Activated T-cell treated with anti-CD3 and anti-CD28 coated beads, Interleukin-2, amount 50 U/mL, for 4 hours (primary cell): ENCODE measurements at places on chromosomes 11 and 22.

GRCh38 chr11:6022956-6023355, 7.6 kb downstream of the OR56A1 start:
- DNase-seq = no peak

- DNase-seq = no peak
Observed at GRCh38 chr22:19760058-19760950, at the start of gene TBX1. TSS of gene TBX1 (plus strand) at chr22:19760778. CDS start at chr22:19760844, 66 bp downstream.

GRCh38 chr11:104846216-104846615, 52.0 kb downstream of the CASP12 start:
- DNase-seq = no peak

- no peak for DNase-seq
Observed at GRCh38 chr11:74646954-74647353, 54.6 kb downstream of the POLD3 start.

DNA sequence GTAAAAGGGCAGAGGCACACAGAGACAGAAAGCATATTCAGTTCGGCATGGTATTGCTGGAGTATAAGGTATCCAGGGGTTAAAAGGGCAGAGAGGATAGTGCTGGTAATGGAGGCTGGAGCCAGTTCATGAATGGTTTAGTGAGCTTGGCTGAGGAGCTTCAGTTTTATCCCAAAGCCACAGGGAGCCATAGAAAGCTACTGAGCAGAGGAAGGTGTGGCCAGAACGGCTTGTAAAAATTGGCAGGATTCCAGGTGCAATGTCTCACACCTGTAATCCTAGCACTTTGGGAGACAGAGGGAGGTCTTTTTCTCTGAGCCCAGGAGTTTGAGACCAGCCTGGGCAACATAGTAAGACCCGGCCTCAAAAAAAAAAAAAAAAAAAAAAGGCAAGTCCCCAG, 186.1 kb downstream of the MYO18B start:
- no peak for DNase-seq

GRCh38 chr22:39350757-39351688, 1.2 kb downstream of the SYNGR1 start:
- DNase-seq = no peak

GRCh38 chr11:11786771-11787170, 55.0 kb upstream of the USP47 start:
- no peak for DNase-seq

DNA sequence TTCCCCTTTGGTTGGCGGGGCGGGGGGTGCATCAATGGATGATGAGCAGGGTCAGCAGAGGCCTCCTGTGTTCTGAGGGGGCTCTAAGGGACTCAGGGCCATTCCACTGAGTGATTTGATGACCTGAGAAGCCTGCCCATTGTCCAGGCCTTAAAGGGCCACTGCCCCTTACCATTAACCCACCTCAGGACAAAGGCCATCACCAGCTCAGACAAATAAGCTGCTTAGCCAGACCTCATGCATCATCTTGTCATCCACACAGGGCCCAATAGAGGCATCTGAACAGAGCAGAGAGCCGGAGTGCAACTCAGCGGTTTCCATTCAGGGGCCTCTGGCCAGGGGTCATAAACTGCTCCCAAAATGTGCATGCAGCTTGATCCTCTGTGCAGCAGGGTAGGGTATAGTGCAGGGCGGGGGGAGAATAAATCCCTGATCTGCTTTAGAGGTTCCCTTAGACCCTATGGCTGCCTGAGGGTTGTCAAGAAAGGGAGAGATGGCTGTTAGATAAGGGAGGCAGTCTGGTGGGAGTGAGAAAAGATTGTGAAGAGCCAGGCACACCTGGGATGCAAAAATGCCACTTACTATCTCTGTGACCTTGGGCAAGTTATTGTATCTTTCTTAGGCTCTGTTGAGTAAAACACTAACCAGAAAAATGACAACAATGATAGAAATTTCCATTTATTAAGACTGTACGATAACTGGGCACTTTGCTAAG, 375.5 kb upstream of the NARS2 start:
- no peak for DNase-seq

DNA sequence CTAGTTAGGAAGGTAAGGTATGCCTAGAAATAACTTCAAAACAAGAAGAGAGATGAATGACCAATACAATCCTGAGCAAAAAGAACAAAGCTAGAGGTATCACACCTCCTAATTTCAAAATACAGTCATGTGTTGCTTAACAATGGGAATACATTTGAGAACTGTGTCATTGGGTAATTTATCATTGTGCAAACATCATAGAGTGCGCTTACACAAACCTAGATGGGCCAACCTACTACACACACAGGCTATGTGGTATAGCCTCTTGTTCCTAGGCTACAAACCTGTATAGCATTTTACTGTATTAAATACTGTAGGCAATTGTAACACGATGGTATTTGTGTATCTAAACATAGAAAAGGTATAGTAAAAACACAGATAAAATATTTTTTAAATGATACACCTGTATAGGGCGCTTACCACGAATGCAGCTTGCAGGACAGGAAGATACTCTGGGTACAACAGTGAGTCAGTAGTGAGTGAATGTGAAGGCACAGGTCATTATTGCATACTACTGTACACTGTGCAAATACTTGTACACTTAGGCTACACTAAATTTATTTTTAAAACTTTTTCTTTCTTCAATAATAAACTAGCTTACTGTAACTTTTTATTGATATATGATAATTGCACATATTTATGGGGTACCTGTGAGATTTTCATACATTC, 48.2 kb downstream of the STK33 start:
- no peak for DNase-seq

DNA sequence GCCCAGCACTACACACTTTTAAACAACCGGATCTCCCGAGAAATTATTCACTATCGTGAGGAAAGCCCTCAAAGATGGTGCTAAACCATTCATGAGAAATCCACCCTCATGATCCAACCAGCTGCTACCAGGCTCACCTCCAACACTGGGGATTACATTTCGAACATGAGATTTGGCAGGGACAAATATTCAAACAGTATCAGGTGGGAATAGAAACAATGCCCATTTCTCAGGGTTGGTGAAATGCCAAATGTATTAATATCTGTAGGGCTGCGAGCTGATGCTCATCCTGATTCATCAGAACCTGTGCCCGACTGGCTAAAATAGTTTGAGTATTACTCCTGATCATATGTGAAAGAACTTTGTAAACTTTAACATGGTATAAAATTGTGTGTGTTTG, 15.8 kb upstream of the PTPRJ start:
- no peak for DNase-seq

GRCh38 chr11:64865286-64866172, 12.9 kb downstream of the EHD1 start:
- peak; percentile 37 for DNase-seq

- no peak for DNase-seq
Observed at GRCh38 chr11:9053316-9054035, 37.9 kb downstream of the SCUBE2 start.

DNA sequence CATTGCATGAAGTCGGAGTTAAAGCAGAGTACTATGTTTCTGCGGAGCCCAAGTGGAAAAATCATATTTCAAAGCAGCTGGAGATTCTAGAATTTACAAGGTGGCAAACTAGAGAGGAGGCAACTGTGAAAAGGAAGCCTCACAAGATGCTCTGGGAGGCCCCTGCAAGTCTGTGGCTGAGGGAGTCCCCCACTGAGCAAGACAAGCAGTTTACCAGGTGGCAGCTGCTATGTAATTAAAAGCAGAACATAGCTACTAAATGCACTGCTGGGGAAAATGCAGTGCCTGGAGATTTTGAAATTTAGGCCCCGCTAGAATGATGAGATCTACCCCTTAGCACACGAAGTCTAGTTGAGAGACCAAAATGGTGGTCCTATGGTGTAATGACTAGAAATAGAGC, 728.0 kb downstream of the OPCML start:
- no peak for DNase-seq

DNA sequence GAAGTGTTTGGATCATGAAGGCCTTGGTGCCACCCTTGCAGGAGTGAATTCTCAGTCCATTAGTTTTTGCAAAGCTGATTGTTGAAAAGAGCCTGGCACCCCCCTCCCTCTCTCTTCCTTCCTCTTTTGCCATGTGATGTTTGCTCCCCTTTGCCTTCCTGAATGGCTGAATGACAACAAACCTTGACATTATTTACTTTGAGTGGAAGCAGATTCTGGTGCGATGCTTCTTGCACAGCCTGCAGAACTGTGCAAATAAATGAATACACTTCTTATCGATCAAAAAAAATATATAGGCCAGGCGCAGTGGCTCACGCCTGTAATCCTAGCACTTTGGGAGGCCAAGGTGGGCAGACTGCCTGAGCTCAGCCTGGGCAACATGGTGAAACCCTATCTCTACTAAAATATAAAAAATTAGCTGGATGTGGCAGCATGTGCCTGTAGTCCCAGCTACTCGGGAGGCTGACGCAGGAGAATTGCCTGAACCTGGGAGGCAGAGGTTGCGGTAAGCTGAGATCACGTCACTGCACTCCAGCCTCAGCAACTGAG, 2.0 kb upstream of the NARS2 start:
- DNase-seq = no peak

DNA sequence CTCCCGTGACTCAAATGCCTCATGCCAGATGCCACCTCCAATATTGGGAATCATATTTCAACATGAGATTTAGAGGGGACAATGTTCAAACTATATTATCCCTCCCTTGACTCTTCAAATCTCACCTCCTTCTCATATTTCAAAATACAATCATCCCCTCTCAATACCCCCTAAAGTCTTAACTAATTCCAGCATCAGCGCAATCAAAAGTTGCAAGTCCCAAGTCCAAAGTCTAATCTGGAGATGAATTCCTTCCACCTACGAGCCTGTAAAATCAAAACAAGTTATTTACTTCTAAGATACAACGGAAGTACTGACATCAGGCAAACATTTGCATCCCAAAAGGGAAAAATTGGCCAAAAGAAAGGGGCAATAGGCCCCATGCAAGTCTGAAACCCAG, 67.2 kb upstream of the SC5D start:
- no peak for DNase-seq

- DNase-seq = no peak
Observed at GRCh38 chr11:94786264-94787126, 18.3 kb downstream of the AMOTL1 start.

GRCh38 chr22:19867617-19868016, 12.9 kb upstream of the GNB1L start:
- no peak for DNase-seq

- no peak for DNase-seq
Observed at GRCh38 chr11:109996060-109996459, 97.1 kb upstream of the ZC3H12C start.

DNA sequence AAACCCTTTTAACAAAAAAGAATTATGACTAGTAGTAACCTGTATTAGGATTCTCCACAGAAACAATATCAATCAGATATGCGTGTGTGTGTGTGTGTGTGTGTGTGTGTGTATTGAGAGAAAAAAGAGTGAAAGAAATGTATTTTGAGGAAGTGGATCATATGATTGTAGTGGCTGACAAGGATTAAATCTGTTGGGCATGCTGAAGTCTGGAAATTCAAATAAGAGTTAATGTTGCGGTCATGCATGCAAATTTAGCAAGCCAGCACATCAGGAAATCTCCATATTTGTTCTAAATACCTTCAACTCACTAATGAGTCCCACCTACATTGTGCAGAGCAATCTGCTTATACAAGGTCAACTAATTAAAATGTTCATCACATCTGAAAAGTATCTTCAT, 46.8 kb upstream of the IGLL5 start:
- no peak for DNase-seq

GRCh38 chr22:30332994-30333706, 6.4 kb upstream of the TBC1D10A start:
- no peak for DNase-seq

- no peak for DNase-seq
Observed at GRCh38 chr22:35220221-35220620, 37.1 kb upstream of the HMGXB4 start.

DNA sequence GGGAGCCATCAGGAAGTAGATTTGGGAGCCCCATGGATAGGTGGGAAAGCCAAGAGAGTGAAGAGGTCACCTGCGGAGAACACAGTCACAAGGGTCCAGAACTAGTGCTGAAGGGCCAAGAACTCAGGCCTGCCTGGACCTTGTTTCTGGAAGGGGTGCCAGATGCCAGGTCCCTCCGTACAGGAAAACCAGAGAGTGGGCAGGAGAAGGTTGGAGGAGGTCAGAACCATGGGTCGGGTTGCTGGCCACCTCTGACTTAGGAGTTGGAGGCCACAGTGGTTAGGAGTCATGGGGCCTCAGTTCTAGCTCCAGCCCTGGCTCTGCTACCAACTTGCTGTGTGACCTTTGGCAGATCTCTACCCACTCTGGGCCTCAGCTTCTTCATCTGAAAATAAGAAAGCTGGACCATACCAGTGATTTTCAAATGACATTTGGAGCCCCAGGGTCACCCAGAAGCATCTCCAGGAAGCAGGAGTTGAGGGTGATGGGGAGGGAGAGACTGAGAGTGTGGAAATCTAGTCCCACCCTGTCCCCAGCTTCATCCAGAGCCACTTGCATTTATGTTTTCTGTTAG, 20.8 kb upstream of the TUB start:
- DNase-seq = no peak

DNA sequence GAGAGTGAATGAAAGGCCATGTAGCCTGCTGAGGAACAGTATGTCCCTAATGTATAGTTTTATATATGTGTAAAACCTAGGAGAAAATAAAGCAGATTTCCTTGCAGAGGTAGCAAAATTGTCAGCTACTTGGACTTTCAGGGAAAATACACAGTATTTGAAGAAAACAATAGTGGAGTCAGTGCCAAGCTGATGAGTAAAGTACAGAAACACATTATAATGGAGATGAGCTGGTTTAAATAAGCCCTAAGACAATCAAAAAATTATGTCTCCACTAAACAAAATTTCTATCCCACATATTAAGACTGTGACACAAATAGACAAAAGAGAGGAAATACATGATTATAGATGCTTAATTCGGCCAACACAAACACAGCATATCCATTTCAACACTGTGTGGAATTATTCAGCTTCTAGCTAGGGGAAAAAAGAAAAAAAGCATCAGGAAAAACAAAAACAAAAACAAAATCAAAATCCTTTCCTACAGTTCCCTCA, 75.9 kb downstream of the MAML2 start:
- DNase-seq = no peak

- DNase-seq = no peak
Observed at GRCh38 chr22:33051960-33052839, 6.0 kb downstream of the SYN3 start.

DNA sequence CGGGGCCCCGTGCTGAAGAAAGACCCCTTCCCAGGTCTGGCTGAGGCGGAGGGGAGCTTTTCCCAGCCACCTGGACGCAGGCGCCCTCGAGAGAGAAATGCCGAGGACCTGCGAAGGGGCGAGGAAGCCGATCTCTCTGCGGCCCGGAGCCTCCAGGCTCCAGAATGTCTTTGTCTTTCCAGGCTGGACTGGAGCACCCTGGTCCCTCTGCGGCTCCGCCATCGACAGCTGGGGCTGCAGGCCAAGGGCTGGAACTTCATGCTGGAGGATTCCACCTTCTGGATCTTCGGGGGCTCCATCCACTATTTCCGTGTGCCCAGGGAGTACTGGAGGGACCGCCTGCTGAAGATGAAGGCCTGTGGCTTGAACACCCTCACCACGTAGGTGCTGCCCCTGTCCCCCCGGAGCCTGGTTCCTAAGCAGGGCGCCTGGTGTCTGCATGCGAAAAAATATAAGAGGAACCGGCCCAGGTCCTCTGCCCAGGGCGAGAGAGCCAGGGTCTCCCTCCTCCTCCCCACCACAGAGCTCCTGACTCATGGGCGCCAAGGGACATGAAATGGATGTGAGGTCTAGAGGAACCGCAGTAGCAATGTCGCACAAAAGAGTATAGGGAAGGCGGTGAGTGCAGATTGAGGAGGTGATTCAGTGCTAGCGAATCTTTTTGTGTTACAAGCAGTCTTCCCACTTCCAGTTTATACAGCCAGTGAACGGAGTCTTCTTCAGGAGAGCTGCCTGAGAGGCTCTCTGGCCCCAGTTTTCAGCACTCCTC, 11.0 kb downstream of the GLB1L2 start:
- no peak for DNase-seq
